Mesendoderm (in vitro differentiated cells): ENCODE measurements at places on chromosomes 7 and 10.

DNA sequence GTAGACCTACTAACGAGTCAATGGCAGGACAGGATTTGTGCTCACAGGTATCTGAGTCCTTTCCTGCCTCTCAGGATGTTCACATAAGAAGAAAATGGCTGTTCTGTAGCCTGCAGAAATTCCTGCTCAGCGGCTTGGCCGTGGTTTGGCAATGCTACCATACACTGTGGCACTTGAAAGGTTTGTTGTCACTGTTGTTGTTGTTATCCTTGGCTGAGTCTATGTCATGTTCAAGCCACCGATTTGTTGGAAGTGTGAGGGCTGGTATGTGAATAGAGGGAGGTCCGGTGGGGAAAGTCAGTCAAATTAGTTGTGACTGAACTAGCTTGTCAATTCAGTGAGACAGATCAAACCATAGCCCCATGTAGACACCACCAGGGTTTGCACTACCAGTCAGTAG is 199.9 kb downstream of the TRIL start:
- no peak for DNase-seq

- no peak for DNase-seq
Observed at GRCh38 chr10:100043344-100043743, 33.6 kb upstream of the DNMBP start.

GRCh38 chr7:155692317-155692716 is 47.9 kb downstream of the RBM33 start:
- peak; percentile 34 for DNase-seq

GRCh38 chr7:129789652-129790051 is 163.1 kb downstream of the UBE2H start:
- DNase-seq: no peak

DNA sequence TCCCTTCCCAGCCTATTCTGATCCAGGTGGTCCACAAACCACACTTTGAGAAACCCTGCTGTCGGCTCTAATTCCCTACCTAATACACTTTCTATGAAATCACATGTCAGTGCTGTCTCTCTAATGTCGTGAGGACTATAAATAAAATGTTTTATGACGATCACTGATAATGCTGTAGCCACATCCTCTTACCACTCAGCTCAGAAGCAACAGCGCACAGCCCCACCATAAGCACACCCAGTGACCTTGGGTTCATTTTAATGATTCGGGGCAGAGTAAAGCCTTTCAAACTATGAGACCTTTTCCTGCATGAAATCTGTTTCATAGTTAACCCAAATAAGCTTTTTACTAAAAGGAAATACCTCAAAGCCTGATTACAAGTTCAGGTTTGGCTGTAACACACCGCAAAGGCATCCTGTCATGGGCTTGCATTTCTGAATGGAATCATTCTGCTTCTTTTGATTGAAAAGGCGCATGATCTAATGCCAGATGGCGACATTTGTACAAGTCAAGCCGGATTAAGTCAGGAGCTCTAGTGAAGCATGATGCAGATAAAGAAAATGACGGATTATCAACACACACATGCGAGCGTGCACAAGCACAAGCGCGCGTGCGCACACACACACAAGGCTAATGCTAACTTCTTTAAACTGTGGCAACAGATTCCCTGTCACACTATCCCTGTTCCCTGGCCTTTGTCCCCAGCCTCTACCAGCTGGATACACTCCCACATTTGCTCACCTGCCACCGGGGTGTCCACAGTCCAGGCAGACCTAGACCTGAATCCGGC is 180.5 kb upstream of the PDE1C start:
- no peak for DNase-seq

DNA sequence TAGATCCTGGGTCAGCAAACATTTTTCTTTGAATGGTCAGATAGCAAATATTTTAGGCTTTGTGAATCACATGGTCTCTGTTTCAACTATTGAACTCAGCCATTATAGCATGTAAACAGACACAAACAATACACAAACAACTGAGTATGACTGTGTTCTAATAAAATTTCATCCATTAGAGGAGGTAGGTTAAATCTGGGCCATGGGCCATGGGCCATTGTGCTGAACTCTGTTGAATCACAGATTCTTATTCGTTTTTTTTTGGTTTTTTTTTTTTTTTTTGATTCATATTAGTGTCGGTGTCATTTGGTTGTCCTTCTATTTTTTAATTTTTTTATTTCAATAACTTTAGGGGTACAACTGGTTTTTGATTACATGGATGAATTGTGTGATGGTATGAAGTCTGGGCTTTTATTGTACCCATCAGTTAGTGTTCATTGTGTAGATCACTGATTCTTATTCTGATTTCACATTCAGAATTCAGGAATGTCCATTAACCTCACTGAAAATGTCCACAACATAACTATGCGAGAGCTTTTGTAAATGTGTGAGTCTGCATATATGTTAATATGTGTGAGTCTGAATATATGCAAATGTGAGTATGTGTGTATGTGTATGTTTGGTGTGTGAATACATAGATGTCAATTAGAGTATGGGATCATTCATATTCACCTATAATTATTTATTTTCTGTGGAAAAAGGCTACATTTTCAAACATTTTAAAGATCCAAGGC is 443.7 kb upstream of the GRM3 start:
- DNase-seq: no peak

- DNase-seq: no peak
Observed at GRCh38 chr10:97376413-97376812, 24.7 kb downstream of the RRP12 start.

GRCh38 chr10:132921818-132922807 is 20.3 kb downstream of the CFAP46 start:
- DNase-seq: no peak

DNA sequence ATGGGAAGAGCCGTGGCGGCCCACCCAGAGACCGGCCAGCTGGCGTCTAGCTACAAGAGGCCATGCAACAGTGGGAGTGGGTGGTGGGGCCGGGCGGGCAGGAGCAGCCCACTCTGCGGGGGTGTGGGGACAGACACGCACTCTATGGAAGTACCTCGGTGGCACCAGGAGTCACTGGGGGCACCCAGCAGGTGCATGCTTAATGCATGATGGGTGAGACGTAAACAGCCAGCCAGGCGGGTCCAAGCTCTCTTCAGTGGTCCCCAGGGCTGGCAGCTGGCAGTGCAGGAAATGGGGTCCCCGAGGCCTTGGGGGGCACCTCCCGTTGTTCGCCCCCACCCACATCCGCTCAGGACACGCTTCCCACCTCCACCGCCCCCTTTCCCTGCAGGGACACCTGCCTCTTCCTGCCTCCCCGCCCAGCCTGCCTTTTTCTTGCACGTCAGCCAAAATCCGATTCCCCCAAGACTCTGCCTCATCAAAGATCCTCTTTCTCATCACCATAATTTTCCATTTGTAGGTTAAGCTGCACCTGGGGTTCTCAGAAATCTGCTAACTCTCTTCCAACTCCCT is 22.6 kb upstream of the PSMG3 start:
- DNase-seq: no peak

DNA sequence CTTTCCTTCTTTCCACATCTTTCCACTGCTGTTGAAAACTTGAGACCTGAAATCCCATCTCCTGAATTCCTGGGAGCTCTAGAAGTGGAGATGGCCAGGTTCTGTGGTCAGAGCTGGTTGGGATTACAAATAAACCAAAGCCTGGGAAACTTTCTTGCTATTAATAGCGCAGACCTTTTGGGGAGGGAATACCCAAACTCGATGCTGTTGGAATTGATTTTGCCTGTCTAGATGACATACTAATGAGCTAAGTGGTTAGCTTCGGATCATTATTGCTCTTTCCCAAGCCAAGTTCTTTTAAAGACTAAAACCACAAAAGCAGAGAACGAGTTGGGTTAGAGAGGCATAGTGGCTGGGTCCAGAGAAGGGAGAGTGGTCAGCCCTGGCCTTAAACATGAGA is 76.6 kb downstream of the TCF7L2 start:
- DNase-seq: no peak

DNA sequence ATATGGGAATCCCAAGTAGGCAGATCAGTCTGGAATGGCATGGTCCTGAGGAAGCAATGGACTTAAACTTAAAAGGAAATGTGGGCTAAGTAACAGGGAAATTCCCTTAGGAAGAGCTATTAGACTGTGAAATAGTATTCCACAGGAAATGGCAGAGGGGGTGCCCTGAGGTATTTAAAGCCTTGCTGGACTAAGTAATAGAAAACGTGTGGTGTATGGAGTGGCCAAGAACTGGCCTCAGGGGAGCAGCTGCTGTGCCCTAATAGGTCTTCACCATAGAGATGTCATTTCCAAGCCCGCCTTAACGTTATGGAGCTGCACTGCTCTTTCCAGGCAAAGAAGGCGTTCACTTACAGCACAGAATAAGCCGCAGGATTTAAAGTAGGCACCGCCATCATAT is 365.2 kb upstream of the ZMIZ1 start:
- no peak for DNase-seq

DNA sequence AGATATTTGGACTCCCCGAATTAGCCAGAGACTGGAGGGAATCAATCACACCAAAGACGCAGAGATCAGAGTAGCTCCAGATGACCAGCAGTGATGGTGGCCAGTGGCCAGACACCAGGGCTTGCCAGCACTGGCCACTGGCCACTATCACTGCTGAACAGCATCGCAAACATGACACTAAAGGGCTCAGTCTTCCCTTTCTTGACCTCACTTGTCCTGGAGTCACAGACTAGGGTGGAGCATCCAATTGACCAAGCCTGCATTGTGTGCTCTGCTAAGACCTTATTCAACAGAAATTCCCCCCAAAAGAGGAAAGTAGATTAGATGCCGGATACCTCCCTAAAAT is 234.7 kb downstream of the CREB5 start:
- no peak for DNase-seq

GRCh38 chr7:79157281-79157680 is 296.2 kb downstream of the MAGI2 start:
- no peak for DNase-seq

DNA sequence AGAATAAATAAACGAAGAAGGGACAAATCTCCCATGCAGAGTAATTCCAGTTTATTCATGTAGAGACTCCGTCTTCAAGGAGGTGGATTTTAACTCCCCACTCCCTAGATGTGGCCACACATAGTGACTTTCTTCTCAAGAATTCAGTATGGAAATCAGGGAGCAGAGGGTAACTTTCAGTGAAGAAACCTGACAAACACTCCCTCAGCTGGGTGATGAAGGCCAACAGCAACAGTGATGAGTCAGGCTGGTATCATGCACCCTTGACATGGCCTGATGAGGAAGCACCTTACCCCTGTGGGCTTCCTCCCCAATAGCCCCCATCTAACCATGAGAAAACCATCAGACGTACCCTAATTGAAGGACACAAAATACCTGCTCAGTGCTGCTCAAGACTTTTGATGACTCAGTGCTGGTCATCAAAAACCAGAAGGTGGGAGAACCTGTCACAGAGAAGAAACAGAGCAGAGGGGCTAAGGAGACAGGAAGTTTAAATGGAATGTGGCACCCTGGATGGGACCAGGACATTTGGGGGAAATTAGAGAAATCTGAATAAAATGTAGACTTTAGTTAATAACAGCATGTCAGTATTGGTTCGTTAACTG is 50.6 kb downstream of the ADAMTS14 start:
- peak; percentile 88 for DNase-seq

DNA sequence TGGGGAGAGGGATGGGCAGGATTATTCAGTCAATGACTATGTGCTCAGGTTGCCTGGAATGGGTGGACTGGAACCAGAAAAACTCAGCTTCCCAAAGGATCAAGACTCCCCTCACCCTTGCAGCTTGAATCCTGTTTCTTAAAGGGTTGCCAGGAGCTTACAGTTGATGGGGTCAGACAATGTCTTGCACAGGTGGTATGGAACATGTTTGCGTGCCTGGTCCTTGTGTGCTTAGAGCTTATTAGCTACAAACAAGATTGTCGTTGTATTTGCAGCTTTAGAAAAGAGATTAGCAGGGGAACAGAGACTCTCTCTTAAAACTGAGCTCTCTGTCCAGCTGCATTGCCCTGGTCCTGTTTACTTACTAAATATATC is 56.9 kb downstream of the PRR15 start:
- no peak for DNase-seq

DNA sequence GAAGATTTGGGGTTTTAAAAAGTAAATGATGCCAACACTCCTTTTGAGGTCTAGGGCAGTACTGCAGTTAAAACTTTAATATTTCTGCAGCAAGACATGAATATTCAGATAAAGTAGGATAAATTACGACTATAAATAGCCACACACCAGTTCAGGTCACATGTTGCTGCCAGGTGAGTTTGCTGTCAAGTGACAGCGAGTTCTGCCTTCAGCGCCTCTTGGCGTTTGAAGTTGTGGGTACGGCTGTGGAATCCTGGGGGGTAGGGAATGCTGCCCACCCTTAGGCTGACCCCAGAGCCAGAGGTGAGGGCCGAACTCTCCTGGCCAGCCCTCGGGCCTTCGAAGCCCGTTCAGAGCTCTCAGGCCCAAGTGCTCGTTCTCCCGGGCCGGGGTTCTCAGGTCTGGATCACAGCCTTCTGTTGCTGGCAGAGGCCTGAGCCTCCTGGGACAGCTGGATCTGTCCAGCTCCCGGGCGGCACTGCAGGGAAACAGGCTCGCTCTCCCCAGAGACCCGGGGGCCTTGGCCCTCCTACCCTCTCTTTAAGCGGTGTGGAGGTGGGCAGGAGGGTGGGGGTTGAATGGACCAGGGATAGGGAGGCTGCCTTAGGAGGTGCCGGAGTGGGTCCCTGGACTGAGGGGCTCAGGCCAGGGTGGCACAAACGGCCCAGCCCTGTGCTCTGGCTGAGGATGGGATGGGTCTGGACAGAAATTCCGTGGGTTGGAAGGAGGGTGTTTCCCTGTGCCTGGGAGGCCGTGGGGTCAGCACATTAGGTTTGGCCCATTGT is 5.4 kb downstream of the BRI3 start:
- no peak for DNase-seq

DNA sequence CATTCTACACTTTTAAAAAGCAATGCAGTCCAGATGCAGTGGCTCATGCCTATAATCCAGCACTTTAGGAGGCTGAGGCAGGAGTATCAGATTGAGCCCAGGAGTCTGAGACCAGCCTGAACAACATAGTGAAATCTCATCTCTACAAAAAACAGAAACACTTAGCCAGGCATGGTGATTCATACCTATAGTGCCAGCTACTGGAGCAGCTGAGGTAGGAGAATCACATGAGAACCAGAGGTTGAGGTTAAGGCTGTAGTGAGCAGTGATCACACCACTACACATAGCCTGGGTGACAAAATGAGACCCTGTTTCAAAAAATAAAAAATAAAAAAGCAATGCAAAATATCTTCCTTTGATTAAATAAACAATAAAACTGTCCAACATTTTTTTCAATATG is 205.2 kb downstream of the GRM8 start:
- no peak for DNase-seq

DNA sequence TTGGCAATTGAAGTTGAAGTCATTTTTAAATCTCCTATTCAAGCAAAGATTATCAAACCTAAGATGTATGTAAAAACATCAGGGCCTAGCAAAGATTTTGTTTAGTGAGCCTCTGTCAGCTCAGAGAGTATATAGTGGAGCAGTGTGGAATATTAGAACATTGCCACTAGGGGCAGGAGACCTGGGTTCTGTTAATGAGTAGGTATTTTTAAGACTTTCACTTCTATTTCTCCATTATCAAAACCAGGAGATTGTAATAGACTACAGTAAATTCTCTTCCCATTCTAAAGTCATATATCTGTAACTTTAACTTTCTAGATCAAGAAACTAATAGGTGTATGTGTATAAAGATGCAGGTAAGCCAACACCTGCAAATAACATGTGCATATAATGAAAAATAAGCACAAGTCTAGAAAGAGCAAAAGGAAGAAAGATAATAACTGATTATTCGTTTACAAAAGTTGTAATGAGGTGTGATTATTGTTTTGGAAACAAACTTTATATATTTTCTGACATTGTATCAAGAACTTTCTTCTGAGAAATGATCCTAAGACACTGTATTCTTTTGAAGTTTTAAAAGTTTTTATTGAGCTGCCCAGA is 64.4 kb downstream of the KCND2 start:
- DNase-seq: peak; percentile 32

GRCh38 chr10:93458821-93459257 is 23.3 kb downstream of the MYOF start:
- DNase-seq: peak; percentile 99
